HEK293T (cell line): ENCODE measurements at places on chromosomes 16 and 17.

- peak; percentile 18 for DNase-seq
These were observed 200.4 kb downstream of the LGALS9B start for GRCh38 chr17:20266806-20267458.

DNA sequence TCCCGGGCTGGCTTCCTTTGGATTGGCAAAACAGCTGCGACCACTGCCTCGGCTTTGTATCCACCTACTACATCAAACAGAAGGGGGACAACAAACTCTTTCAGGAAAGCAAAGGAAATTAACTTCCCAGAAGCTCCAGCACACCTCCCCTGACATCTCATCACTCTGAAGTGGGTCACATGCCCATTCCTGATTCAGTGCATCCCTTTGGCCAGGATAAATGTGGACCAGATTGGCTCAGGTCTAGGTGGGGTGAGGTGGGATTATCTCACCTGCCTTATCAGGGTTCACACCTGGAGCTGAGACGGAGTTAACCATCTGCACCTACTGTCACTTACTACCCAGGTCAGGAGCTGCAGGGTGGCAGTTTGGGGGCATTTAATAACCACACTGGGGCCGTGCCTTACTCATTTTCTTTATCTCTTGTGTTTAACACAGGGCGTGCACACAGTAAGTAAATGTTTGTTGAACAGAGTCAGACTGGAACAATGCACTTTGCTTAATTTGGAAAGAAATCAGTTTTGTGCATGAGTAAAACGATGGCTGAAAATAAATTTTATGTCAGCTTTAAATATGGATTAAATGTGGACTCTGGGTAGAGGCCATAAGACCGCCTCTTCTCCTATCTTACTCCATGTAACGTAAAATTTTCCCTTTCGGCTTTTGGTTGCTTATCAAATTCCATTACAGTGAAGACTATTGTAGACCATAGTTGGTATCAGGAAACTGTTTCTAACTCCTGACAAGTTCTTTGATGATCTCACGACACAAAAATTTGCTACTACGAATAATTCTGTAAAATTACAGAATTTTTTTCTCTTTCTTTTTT is 36.0 kb downstream of the IQCK start:
- DNase-seq: no peak

GRCh38 chr16:35602116-35602515 is 2142.7 kb downstream of the TP53TG3F start:
- no peak for DNase-seq

DNA sequence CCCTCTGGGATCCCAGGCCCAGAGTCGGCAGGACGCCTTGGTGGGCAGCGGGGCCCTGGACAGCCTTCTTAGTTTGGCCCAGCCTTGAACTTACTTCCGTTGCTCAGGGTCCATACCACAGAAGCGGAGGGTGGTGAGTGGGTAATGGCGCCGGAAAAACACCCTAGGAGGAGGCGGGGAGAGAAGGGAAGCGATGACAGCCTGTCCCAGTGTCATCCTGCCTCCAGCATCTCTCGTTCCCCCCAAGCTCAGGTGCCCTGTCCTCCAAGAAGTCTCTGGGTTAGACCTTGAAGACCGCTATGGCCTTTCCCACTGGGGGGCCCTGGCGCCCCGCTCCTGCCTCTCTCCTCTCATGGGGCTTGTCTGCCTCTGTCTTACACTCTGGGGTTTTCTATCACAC is 22.9 kb downstream of the TNS4 start:
- no peak for DNase-seq

DNA sequence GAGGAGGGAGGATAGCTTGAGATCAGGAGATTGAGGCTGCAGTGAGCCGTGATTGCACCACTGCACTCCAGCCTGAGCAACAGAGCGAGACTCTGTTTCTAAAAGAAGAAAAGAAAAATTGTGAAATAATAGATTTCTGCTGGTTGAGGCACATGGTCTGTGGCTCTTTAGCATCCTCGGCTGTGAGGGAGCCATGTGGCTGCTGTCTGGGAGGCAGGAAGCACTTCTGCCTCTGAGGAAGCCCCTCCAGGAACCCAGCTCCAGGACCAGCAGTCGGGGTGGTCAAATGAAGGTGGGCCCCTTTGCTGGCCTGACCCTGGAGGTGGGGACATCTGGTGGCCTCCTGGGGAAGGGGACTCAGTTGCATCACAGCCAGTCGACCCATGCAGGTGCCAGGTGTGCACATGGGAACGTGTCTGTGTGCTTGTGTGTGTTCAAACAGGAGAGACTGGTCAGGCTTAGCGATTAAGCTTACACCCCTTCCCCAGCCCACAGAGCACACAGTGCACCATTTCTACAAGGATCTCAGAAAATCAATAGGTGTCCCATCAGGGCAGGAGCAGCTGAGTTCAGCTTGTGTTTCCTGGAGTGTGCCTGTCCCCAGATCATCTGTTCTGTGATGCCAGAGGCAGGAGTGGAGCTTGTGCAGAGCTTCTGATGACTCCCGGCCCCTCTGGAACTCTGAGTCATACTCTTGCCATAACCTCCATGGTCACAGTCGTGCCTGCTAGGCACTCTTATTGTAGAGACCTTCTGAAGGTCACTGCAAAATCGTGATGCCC is 24.3 kb upstream of the MGAT5B start:
- DNase-seq: no peak

DNA sequence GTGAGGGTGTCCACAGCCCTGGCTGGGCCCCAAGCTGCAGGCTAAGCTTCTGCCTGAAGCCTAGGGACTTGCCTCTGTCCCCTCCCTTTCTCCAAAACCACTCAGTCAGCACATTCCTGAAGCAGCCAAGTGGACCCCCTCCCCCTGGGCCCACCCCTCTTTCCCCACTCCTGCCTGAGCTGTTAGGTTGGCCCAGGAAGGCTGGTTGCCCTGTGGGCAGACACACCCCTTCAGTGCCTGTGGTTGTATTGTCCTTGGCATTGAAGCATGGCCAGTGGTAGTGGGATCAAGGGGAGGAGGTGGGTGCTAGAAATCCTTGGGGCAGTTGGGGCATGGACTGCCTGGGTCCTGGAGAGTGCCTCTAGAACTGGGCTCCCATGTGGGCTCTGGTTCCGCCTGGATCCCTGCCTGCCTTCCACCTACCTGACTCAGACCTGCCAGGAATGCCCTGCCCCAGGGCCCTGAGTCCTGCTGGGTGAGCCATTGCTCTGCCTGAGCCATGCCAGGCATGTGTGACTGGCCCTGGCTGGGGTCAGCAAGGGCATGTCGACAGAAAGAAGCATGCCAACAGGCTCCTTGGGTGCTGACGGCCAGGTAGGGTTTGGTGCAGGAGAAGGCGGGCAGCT is 2.1 kb downstream of the TRAF4 start:
- no peak for DNase-seq

- DNase-seq: no peak
These were observed 4.9 kb upstream of the PABPN1L start for GRCh38 chr16:88871349-88871702.

- no peak for DNase-seq
These were observed 37.0 kb downstream of the MARF1 start for GRCh38 chr16:15605839-15606517.

- DNase-seq: no peak
These were observed 124.8 kb downstream of the RGS9 start for GRCh38 chr17:65261682-65262636.

GRCh38 chr16:89366561-89367537 is 123.5 kb downstream of the ANKRD11 start:
- no peak for DNase-seq

- no peak for DNase-seq
These were observed 3.6 kb downstream of the TEX2 start for GRCh38 chr17:64259426-64259825.

GRCh38 chr17:14940938-14941265 is 324.2 kb downstream of the PMP22 start:
- DNase-seq: no peak

DNA sequence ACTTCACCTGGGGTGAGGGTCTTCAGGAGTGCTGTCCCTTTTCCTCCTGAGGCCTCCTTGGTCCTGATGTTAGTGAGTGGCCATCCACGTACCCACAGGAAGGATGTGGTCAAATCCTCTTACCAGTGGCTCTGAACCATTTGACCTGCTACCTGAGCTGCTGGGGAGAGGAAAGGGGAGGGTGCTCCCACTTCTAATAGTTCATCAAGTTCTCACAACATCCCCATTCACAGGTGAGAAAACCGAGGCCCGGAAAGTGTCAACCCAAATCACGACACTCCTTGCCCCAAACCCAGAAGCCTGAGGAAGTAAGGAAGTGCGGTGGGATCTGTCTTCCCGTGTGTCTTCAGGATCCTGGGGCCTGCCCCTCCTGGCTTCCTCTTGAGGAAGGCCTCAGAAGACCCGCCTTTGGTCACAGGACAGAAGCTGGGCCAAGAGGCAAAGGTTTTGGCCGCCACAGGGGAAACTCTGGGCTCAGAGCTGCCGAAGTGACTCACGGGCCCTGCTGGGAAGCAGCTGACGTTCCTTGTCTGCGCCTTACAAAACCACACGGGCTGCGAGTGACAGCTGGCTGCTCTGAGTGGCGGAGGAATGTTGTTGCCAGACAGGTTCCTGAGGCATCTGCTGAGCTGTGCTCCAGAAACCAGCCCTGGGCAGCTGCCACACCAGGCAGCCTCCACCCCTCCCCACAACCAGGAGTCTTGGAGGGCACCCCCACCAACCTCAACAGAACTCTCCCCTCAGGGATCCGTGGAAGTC is 13.9 kb upstream of the KIFC3 start:
- no peak for DNase-seq

DNA sequence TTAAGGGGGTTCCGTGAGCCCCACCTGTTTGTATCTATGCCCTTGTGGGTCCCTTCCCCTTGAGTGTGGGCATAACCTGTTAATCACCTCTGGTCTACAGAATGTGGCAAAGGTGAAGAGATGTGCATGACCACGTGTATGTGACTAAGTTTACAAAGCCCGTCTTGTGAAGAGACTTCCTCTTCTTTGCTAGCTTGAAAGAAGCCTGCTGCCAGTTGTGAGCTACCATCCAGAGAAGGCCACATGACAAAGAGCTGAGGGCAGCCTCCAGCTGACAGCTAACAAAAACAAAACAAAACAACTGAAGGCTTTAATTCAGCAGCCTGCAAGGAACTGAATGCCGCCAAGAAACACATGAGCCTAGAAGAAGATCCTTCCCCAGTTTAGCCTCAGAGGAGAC is 112.0 kb downstream of the AXIN2 start:
- DNase-seq: no peak

DNA sequence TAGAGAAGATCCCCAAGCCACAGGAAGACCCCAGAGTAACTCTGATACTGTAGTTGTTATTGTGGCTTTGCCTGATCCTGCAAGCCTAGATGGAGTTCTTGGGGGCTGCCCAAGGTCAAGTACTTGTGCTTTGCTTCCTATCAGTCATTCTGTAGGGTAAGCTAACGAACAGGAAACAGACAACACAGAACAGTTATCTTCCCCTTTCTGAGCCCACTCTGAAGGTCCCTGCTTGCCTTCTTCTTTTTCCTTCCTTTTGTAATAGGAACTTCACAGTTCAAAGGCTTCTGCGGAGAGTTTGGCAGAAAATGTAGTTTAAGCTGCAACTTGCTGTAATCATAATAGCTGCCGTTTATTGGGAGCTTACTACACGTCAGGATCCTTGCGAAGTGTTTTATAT is 494.1 kb upstream of the ERCC4 start:
- DNase-seq: no peak

- DNase-seq: no peak
These were observed 26.7 kb downstream of the TMEM204 start for GRCh38 chr16:1560153-1560552.

GRCh38 chr17:40105861-40106759 is 5.7 kb upstream of the NR1D1 start:
- DNase-seq: no peak

DNA sequence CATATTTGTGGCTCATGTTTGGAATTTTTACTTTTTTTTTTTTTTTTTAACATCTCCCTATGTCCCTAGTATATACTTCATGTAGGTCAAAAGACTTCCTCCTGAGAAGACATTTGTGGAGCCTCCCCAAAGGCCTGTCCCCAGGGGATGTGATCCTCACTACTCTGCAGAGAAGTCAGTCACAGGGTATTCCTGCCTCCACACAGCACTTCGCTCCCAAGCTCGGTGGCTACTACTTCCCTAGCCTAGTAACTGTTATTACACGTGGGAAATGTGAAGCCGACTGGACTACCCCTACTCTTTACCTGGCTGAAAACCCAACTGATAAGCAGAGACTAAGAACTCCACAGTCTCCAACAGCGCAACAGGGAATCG is 116.8 kb downstream of the HIC1 start:
- DNase-seq: no peak

DNA sequence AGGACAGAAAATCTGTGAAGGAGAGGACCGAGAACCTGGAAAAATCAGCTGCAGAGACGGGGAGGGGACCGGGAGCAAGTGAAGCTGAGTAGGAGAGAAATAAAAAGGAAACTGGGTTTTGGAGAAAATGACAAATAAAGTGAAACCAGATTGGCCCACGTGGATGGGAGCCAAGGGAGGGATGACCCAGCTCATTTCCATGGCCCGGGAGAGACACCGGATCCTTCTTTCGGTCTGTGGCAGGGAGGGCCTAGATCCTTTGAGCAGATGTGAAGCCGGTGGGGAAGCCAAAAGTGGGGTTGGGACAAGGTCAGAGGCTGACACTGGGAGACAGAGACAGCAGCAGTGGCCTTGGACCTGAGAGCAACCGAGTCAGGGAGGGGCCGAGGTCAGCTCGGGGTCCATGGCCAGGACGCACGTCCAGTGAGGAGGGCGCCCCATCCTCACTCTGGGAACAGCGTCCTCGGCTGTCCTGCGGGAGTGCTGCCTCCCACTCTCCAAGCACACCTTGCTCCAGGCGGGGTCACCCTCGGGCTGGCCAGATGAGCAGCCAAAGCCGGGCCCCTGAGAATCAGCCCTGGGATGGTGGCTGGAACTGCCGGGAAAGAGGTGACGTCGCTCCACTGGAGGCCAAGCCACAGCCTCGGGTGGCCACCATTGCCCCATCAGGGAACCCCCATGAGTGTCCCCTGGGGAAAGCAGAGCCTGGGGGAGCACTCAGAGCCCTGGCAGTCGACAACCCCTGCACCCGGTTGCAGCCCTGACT is 50.8 kb upstream of the CDR2 start:
- no peak for DNase-seq

GRCh38 chr17:75511610-75512575 is 3.4 kb downstream of the CASKIN2 start:
- no peak for DNase-seq

- DNase-seq: no peak
These were observed 10.5 kb downstream of the NXN start for GRCh38 chr17:968812-969730.

DNA sequence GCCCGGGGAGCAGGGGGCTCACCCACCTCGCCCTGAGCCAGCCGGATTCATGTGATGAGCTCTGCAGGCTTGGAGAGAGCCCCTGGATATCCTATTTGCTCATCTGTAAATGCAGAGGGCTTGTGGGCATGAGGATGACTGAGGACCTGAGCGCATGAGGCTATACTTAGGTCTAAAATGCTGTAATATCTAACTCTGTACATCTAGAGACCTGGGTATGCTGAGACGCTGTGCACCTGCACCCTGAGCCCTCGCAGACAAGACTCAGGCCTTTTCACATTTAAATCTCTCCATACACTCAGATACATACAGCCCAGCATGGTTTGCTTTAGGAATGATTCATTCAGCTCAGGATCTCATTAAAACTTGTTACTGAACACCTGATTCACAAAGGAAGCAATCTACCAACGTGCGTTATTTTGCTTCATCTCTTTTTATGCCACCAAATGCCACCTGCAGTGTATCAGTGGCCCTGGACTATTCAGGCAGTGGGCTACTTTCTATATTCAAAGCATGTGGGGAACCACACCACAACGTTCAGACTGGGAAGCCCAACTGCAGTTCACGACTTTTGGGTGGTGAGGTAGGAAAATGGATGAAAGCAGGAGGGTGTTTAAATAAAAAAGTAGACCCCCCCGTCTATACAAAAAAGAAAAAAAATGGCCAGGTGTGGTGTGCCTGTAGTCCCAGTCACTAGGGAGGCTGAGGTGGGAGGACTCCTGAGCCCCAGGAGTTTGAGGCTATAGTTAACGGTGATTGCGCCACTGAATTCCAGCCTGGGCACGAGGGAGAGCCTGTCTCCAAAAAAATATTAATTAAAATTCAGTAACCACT is 12.0 kb downstream of the USP7 start:
- DNase-seq: no peak
